ENCODE measurements at places on chromosomes 2 and 18.

DNA sequence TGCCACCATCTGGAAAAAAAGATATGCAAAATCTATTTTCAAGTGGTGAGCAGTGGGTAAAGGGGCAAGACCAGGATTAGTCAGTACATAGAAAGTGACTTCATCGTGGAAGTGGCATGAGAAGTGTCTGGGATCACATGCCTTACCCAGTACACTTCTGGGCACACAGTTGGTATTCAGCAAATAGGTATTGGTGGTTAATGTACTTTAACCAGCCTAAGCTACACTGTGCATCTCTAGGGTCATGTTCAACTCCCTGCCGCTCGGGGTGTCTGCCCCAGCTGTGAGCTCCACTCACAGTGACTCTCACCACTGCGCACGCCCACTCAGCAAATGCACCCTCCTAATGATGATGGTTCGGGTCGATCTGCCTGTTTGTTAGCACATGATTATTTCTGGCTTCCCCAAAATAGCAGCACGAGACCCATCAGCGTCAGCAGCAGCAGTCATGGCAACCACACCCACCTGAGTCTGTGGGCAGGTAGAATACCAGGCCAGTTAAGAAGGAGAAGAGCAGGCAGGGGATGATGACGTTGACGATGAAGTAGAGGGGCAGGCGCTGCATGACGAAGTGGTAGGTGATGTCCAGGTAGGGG is 11.1 kb downstream of the CHRNA1 start:
- no peak for DNase-seq

DNA sequence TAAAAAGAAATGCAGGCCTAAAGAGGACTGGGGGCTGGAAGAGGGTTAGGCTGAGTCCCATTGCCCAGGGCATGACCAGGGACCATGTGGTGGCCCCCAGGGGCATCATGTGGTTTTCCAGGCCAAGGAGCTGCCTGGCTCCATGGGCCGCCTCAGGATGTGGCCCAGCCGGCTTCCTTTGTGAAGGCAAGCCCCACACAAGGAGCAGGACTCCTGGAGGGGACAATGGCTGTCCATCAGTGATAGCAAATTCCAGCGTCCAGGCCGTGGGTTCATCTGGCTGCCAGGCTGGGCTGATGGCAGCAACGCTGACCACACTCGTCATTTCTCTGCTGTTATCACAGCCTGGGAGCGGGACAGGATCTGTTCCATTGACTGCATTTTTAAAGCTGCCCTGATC is 82.5 kb downstream of the GBX2 start:
- DNase-seq, result no peak

GRCh38 chr2:146207901-146208300 is 1636.9 kb upstream of the ACVR2A start:
- DNase-seq, result no peak

DNA sequence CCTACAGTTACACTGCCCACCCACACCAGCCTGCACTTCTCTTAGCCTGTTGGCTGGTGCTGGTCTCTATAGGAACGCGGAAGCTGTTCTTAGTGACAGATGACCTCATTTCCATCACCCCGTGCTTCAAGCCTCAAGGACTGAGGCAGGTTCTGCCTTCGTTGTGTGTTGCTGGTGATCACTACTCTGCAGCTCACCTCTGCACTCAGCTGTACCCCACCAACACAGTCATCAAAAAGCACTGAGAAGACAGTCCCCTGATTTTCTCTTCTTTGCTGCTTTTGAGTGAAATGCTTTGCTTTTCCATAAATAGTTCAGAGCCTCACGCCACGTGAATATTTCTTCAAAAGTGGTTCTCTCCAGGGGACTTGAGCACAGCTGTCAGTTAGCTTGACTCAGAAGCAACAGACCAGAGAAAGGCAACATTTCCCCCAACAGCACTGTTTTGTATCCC is 225.7 kb upstream of the CCDC150 start:
- no peak for DNase-seq

- no peak for DNase-seq
Measured at GRCh38 chr2:152046940-152047339, 51.9 kb downstream of the CACNB4 start.

- no peak for DNase-seq
Measured at GRCh38 chr2:16006537-16007166, 66.3 kb downstream of the MYCN start.

DNA sequence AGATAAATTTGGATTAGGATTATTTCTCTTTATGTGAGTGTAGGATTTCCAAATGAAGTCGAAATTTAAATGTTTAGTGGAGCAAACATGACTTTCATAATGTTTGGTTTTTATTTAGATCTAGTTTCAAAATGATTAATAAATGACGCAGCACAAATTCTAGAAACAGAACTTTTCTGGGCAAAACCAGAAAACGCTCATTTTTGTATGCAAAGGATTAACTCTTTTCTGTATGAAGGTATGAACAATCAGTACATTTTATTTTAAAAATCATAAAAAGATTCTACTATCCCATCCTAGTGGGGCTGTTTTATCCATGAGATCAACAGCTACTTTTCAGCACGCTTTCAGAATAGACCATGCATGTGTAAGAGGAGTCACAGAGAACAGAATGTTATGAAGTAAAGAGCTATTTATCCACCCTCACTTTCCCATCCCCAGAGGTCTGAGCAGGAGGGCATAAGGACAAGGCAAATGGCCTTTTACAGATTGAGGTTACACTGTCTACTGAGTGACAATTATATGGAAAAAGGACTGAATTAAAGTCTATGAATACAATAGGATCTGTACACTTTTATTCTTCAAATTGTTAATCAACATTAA is 270.8 kb downstream of the ZEB2 start:
- no peak for DNase-seq

GRCh38 chr18:48781163-48781987 is 169.4 kb downstream of the SMAD7 start:
- no peak for DNase-seq

GRCh38 chr18:28890791-28891190 is 713.9 kb upstream of the CDH2 start:
- no peak for DNase-seq

GRCh38 chr2:95301876-95302641 is 4.9 kb downstream of the KCNIP3 start:
- DNase-seq, result no peak

- DNase-seq, result no peak
Measured at GRCh38 chr2:71385012-71385411, 53.4 kb downstream of the ZNF638 start.

- DNase-seq, result no peak
Measured at GRCh38 chr2:65349863-65350262, 82.5 kb downstream of the SPRED2 start.

DNA sequence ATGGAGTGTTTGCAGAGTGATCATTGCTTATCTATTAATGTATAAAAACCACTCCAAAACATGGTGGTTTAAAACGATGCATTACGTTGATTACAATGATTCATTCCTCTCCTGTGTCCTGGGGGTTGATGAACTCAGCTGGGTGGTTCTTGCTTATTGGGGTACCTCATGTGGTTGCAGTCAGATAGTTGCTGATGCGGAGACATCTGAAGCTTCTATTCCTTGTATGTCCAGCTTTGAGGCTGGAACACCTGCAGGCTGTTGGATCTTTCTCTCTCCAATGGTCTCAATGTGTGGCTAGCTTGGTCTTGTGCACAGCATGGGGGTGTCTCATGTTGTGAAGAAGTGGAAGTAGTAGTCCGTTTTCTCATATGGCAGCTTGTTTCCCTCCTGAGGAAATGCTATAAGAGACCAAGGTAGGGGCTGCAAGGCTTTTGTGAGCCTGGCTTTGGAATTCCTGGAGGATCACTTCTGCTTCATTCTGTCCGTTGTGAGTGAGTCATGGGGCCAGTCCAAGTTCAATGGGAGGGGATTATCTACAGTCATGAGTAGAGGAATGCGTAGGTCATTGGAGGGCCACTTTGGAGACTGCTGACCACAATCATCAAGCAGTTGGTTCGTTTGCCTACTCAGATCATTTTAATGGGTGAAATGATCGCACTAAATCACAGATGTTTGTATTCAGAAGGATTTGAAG is 601.0 kb downstream of the SLC4A3 start:
- peak; percentile 30 for DNase-seq

GRCh38 chr18:36503477-36503876 is 206.0 kb downstream of the FHOD3 start:
- DNase-seq, result no peak

DNA sequence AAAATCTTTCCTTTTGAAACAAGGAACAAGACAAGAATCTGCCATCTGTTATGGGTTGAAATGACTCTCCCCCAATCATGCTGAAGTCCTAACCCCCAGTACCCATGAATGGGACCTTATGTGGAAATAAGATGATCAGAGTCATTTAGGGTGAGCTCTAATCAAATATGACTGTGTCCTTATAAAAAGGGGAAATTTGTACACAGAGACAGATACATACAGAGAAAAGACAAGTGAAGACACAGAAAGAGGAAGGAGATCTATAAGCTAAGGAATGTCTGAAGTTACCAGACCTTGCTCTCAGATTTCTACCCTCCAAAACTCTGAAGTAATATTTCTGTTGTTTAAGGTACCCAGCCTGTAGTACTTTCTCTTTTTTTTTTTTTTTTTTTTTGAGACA is 15.7 kb downstream of the TGFBRAP1 start:
- no peak for DNase-seq

DNA sequence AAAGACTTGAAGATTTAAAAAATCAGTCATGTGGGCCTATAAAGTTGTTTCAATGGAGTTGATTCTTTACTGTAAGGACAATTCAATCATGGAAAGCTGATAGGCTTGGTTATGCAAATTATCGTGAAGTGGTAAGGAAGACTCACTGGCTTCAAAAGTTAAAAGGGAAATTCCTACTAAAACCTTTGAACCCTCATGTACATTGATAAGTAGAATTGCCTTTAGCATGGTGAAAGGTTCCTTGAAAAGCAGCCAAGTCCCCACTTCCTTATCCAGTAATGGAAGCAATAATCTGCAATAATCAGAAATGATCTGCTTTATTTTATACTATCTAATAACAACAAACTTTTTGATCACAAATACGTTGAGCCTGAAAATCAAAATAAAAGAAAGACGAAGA is 14.4 kb upstream of the CCL20 start:
- DNase-seq, result no peak

DNA sequence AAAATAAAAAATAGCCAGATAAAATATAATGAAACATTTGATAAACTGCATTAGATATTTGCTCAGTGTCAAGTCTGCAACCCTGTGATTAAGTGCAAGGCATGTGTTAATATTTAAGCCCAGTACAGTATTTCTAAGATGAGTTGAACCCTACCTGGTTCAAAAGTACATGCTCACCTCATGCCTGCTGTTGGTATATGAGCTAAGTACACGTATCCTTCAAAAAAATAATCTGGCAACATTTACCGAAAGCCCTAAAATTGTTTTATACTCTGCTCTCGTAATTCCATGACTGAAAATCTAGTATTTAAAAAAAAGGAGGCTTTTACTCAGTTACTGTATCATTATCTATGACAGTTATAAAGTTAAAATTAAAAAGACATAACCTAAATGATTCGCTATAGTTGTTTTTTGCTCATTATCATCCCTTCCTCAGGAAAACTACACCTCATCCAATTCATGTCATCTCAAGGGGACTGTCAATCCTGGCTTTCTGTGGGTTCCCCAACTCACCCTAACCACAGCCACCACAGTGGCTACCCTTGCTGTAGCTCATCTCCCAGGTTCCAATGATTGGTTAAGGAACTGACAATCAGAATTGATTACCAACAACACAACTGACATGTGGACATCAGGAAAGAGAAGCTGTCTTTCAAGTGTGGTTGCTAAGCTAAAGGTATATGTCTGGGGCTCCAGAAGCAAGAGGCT is 10.6 kb downstream of the TLK1 start:
- DNase-seq, result no peak

- DNase-seq, result no peak
Measured at GRCh38 chr18:48862132-48862531, 88.6 kb downstream of the SMAD7 start.

- no peak for DNase-seq
Measured at GRCh38 chr2:181164699-181165098, 184.3 kb downstream of the UBE2E3 start.

DNA sequence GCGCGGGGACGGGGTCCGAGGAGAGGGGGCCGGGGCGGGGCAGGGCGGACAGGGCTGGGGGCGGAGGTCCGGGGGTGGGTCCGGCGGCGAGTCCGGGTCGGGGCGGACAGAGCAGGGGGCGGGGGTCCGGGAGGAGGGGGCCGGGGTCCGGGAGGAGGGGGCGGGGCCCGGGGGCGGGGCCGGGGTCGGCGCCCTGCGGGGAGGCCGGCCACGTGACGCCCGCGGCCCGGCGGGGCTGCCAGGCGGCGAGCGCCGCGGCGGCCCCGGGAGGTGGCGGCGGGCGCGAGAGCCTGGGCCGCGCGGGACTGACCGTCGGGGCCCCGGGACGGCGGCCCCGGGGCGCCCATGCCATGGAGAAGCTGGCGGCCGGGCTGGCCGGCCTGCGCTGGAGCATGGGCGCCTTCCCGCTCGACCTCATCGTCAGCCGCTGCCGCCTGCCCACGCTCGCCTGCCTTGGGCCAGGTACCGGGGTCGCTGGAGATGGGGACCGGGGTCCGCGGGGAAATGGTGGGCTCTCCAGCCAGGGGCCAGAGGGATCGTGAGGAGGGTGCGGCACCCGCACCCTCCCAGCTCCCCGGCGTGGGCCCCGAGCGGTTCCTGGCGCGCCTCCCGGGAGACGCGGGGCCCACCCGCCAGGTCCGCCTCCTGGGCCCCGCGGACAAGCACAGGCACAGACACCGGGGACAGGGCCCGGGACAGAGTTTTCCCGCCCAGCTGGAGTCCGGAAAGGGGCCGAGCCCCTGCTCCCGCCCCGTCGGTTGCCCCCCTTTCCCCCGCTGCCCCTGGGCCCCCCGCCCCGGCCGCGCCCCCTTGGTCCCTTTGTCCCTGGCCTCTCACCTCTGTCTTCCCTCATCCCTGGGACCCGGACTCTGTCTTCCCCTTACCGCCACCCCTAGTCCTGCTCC is at the start of gene GAREM2:
TSS of gene GAREM2 (plus strand) at position 218 of the 905 bp plus-strand sequence. CDS start at position 351, 133 bp downstream.
- no peak for DNase-seq

DNA sequence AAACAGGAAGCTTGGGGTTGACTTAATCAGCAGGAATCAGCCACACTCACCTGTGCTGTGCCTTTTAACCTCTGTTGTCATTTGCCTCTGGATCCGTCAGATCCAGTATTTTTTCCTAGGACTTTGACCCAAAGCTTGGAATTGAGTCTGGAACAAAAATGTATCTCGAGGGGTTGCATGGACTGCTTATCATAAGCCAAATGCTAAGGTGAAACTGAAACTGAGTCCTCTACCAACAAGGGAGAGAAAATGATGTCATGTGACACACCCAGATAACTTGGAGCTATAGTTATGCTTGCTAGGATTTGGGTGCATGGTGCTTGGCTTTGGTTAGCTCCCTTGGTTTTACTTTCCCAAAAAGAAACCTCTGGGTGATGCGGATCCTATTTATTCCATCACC is 2158.6 kb upstream of the PIK3C3 start:
- no peak for DNase-seq
